ENCODE measurements at places on chromosomes 2 and 18. TPM values are rescaled to one million over a fixed set of nuclear protein-coding genes. Genes with fewer than 3 reads are reported as not detected.

The ANKRD53 gene
- total RNA-seq, result 0.77 TPM

The TMEM17 gene
- 1.2 TPM for total RNA-seq

- no peak for DNase-seq
- peaks cover 3% of the 10 kb centered on the region for H3K4me1 ChIP-seq
- H3K4me3 ChIP-seq, result no peak overlapping the region
- H3K27me3 ChIP-seq, result no peaks in the 10 kb centered on the region
- H3K36me3 ChIP-seq, result peaks cover 26% of the 10 kb centered on the region
- no peak overlapping the region for H3K27ac ChIP-seq
These were observed 62.2 kb downstream of the SFXN5 start for GRCh38 chr2:73009177-73009839.

DNA sequence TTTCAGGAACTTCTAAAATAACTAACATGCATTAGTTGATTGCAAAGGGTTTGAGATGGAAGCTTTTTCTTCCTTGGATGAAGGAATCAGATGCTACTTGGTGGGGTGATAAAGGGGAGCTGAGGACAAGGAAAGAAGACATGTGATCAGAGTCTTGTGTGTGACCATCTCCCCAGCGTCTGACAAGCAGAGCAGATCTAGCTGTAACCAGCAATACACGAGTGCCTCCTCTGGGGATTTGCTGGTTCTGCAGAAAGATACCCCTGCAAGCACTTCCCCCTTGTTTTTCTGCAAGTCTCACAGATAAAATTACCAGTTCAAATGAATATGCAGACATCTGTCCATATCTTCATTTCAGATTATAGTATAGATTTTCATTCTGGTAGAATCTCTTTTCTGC lies 2.7 kb downstream of the CDH7 start:
- H3K4me1 ChIP-seq, result no peaks in the 10 kb centered on the region
- no peak overlapping the region for H3K27ac ChIP-seq
- no peaks in the 10 kb centered on the region for H3K36me3 ChIP-seq
- no peak for DNase-seq
- no peak overlapping the region for H3K4me3 ChIP-seq

GRCh38 chr18:9353596-9353995 lies 19.0 kb downstream of the TWSG1 start:
- no peaks in the 10 kb centered on the region for H3K27me3 ChIP-seq
- H3K4me1 ChIP-seq, result peaks cover 21% of the 10 kb centered on the region
- H3K4me3 ChIP-seq, result no peak overlapping the region
- H3K36me3 ChIP-seq, result no peaks in the 10 kb centered on the region
- H3K27ac ChIP-seq, result no peak overlapping the region

GRCh38 chr2:96771796-96772618 lies 11.3 kb downstream of the CNNM4 start:
- no peaks in the 10 kb centered on the region for H3K27me3 ChIP-seq
- no peak for DNase-seq
- no peak overlapping the region for H3K27ac ChIP-seq
- H3K4me3 ChIP-seq, result no peak overlapping the region
